ENCODE measurements at places on chromosomes 7 and 10.

DNA sequence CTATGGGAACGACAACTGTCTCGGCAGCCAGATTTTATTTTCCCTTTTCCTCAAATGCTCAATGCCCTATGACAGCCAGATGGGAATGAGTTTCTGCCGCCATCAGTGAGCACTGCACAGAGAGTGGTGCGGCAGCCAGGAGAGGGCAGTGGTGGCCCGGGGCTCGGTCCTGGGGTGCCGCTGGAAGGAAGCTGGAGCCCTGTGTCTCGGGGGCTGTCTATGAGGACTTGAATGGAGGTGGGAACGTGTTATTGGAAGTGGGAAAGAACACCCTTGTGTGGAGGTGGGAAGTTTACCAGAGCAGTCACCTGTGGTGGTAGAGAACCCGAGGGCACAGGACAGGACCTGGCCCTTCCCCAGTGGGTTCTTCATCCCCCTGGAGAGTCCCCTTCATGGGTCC is 35.8 kb downstream of the JAKMIP3 start:
- DNase-seq, result no peak

DNA sequence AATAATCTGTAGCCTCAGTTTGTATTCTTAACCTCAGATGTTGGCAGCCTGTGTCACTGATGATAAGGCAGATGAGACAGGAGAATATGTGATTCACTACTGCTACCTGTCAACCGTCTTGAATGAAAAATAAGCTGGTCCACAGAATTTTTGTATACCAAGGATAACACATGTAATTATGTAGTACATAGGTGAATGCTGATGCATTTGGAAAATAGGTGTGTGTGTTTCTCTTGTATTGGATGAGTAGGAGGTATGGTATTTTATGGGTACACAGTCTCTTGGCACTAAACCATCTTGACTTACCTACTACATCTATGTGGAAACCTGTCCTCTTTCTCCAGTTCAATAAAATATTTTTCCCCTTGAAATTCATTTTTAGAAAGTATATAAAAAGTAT is 20.7 kb upstream of the ZRANB1 start:
- no peak for DNase-seq

GRCh38 chr10:57168611-57169240 is 807.7 kb upstream of the ZWINT start:
- DNase-seq, result no peak

DNA sequence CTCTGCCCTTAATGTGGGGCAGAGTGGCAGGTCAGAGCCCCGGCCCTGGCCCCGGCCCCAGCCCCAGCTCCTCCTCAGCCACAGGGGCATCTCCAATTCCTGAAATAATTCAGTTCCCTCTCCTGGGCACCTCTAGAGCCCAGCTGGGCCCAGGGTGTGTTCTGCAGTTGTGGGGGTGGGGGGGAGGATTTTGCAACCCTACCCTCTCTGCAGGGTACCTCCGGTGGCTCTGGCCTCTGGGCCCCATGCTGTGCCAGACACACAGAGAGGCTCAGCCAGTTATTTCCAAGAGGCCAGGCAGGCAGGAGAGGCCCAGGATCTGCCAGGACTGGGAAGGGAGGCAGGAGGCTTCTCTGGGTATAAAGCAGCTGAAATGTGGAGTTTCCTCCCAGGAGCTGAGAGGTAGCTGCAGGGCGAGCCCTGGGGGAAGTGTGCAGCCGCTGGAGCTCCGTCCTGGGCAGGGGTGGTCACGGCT is 47.9 kb downstream of the PWWP2B start:
- DNase-seq, result no peak

GRCh38 chr10:73584737-73585136 is 6.4 kb downstream of the USP54 start:
- no peak for DNase-seq

- DNase-seq, result no peak
Measured at GRCh38 chr10:22623633-22624253, 90.6 kb downstream of the PIP4K2A start.

DNA sequence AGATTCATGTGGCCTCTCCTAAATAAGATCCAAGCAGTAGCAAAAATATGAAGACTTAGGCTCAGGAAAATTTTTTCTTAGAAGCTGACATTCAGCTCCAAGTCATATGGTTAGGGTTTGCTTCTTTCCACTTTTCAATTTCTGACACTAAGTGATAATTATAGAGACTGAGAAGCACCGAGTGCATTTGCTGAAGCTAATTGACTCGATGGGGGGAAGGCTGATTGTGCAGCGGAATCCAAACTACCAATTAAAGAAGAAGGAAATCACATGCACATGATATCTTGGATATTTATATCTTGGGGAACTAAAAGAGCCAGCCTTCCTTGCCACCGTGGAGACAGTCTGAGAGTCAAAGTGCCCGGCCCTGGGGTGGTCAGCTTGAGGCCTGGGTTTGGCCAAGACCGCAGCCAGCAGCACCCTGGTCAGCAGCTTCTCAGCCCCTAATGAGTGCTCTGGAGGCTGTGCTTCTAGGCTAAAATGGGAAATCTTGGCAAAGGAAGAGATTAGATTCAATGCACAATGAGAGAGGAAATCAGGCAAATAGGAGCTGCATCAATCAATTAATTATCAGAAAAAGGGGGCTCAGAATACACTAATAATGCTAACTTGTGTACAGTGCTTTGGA is 589.3 kb downstream of the NRG3 start:
- no peak for DNase-seq

DNA sequence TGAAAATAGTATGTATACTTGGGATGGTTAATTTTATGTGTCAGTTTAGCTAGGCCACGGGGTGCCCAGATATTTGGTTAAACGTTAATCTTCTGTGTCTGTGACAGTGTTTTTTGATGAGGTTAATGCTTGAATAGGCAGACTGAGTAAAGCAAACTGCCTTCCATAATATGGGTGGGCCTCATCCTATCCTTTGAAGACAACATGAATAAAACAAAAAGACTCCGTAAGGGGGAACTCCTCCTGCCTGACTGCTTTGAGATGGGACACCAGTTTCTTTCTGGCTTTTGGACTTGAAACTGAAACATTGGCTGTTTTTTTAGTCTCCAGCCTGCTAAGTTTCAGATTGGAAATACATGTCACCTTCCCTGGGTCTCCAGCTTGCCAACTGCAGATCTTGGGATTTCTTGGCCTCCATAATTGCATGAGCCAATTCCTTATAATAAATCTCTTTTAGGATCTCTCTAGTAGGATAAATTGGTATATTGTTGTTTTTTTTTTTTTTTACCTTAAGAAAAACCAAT is 59.9 kb upstream of the GLCCI1 start:
- DNase-seq, result no peak

GRCh38 chr7:155066417-155066950 is 3.6 kb upstream of the HTR5A start:
- DNase-seq, result no peak

- DNase-seq, result no peak
Measured at GRCh38 chr7:79988653-79989052, 146.0 kb upstream of the GNAI1 start.

DNA sequence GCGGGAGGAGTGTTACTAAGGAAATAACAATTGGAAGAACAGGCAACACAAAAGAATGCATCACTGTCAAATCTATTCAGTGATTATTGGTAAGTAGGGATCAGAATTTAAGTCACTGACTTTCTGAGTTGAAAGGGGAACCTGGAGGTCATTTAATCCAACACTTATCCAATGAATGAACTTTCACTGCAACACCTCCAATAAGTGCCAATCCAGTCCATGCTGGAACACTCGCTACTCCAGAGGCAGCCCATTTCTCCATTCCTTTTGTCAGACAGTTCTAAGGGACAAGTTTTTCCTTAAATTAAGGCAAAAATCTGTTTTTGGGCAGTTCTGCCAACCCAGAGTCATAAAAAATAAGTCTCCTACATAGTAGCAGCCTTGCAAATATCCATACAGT is 29.5 kb downstream of the FRA10AC1 start:
- no peak for DNase-seq

DNA sequence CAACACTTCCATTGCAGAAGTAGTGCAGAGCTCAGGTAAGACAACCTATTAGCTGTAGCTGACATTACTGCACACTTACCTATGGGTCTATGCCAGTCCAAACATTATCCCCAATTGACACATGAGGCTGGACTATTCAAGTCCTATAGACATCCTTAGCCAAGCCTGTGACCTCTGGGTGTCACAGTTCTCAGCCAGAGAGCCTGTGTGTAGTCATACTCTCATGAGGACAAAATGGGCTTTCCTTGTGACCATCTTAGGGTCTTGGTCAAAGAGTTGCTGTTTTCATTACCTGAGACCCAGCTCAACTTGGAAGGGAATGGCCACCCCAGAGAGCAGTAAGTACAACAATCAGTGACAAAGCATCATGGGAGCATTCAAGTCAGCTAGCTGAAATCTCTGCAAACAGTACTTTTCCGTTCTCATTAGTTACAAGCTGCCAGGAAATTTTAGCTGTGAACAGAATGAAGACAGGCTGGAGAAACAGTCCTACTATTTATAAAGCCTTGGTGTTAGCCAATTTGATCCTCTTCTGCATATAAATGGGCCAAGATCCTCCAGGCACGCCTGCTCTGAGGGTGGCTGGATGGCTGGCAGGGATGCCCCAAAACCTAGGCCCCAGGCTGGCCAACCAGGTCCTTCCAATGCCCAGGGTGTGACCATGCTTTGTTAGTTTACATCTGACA is 44.3 kb downstream of the NUDCD3 start:
- no peak for DNase-seq

GRCh38 chr7:3294432-3295100 is 6.5 kb upstream of the SDK1 start:
- DNase-seq, result no peak

DNA sequence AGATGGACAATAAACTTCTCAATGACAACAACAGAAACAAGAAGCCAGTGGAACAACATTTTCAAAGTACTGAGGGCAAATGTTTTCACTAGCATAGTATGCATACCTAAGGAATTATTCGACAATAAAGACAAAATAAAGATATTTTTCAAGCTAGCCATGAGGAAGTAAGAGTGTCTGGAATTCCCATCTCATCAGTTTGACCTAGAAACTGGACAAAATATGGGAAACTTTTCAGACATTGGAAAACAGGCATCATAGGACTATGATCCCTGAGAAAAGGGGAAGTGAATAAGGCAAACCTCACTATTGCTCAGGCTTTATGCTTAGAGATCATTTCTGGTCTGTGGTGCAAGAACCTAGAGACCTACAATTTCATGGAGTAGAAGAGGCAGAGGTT is 86.3 kb downstream of the OAT start:
- no peak for DNase-seq

- peak; percentile 35 for DNase-seq
Measured at GRCh38 chr10:74977913-74978847, 133.3 kb upstream of the SAMD8 start.

DNA sequence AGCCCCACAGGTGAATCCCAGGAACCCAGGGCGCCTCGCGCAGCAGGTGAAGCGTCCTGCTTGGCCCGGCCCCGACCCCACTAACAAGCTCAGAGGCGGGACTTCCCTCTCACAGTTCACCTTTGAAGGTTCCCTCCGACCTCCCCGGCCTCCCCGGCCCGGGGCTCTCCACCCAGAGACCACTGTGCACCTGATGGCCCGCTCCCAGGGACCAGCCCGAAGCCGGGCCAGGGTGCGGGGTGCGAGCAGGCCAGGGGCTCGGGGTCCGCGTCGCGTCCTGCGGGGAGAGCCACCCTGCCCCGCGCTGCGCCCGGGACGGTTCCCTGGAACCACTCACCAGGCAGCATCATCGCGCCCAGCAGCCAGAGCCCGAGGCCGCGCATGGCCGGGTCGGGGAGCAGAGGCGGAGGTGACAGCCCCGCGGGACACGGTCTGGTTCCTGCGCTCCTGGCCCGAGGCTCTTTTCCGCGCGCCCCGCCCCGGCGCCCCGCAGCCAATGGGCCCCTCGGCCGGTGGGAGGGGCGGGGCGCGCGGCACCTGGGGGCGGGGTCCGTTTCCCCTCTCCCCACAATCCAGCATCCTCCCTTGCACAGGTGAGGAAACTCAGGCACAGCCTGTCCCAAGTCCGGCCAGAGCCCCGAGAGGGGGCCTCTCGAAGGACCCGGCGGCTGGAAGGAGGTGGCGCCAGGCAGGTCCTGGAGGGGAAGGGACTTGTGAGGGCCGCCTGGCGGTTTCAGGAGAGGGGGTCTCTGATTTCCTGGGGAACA is at the start of gene ADAM8:
TSS of gene ADAM8 (minus strand) at position 434 of the 767 bp plus-strand sequence. CDS start at position 383, 51 bp downstream.
- DNase-seq, result peak; percentile 66

GRCh38 chr10:132162021-132162531 is 24.7 kb upstream of the DPYSL4 start:
- DNase-seq, result peak; percentile 19

DNA sequence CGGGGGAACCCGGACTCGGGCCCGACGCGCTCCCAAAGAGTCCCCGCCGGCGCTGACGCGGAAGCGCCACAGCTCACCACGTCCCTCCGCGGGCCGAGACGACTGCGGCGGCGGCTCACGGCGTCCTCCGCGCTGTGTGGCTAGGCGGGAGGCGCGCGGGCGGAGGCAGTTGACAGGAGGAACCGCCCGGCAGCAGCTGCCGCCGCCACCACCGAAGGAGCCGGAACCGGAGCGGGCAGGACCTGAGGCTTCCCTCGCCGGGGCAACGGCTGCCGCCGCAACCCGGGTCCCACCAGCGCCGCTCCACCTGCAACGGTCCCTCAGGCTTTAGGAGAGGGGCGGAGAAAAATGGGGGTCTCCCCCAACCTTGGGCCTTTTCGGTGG is 334 bp downstream of the ZNF800 start:
- DNase-seq, result peak; percentile 43

- no peak for DNase-seq
Measured at GRCh38 chr7:2197436-2198155, 35.1 kb downstream of the MAD1L1 start.

DNA sequence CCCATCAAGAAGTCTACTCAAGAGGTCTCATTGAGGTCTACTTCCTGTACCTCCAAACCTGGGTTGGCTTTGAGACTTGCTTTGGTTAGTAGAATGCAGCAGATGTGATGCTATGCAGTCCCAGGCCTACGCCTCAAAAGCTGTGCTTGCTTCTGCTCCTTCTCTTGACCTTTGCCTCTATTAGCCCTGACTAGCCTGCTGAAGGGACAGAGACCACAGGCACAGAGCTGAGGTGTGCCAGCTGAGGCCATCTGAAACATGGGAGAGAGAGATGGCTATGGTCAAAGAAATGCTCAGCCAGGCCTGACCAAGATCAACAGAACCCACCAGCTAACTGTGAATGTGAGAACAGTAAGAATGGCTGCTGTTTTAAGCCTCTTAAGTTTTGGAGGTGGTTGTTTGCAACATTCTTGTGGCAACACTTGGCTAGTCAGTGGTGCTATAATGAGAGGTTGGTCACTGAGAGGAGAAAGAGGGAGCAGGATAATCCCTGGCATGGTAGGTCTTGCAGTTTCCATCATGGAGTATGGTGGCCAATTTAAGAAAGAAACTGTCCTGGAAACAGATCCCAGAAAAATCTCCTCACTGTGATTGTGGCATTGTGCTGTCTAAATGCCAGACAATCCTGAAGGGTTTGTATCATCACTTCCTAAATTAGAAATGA is 176.1 kb upstream of the PHYHIPL start:
- no peak for DNase-seq

GRCh38 chr10:122487174-122487765 is 25.9 kb downstream of the HTRA1 start:
- DNase-seq, result no peak

Measured in CD4-positive, alpha-beta T cell treated with Interleukin-6 at 100 ng/mL for 8 hours (primary cell).